ENCODE measurements at places on chromosomes 3 and 15.
A peak's percentile ranks its signal among the peaks of the same experiment; 100 is the strongest.

- no peak for DNase-seq
Measured at GRCh38 chr3:114451051-114451451, 157.2 kb downstream of the TIGIT start.

DNA sequence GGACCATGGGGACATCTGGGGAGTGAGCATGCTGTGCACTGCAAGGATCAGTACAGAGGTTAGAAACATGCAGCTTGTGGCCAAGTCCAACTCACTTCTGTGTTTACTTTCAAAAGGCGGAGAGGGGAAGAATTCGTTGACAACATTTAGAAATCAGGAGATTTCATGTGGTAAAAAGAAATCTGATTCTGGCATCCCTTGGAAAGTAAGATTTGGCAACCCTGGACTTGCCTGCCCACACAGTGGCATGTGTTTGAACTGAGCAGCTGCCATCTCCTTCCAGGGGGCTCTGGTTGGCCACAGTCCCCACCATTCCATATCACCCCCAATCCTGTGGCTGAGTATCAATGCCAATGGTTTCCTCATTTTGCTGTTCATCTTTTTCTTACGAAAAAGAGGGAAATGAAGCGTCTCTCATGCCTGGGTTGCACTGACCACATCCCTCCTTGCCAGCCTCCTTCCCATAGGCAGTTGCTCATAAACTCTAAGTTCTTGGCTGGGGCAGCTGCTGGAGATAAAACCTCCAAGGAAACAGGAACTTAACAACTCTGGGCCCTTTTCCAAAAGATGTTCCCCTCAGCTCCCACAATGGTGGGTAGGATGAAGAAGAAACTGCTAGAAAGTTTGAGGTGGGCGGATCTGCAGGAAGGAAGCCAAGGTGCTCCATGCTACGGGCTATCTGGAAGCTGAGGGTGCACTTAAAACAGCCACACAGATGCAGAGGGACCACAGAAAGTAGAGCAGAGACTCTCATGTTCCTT lies 29.2 kb downstream of the SLC6A11 start:
- no peak for DNase-seq

- peak; percentile 18 for DNase-seq
Measured at GRCh38 chr3:156723182-156723619, 48.8 kb downstream of the TIPARP start.

DNA sequence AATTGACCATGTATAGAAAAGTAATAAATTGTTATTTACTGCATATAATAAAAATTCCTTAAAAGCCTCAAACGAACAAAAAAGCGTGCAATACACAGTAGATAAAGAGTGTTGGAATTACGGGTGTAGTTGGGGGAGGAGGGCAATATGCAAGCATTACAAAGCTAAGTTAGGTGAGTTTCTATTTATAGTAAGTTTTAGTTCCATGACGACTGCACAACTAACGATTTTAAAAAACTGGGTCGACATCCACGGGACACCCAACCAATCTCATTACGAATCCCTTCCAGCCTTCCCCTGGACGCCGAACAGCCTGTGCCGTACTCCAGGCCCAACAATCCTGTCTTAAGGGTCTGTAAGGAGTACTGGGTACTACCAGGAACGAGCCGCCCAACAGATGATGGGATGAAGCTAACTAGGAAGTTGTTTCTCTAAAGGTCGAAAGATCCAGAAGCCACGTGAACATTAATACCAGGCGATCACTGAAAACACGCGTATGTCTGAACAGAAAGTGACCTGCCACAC lies 677 bp downstream of the POLQ start:
- DNase-seq = peak; percentile 15

- DNase-seq = no peak
Measured at GRCh38 chr3:77137559-77137958, 97.7 kb downstream of the ROBO2 start.

GRCh38 chr3:129493206-129493605 lies 35.2 kb upstream of the RHO start:
- no peak for DNase-seq

DNA sequence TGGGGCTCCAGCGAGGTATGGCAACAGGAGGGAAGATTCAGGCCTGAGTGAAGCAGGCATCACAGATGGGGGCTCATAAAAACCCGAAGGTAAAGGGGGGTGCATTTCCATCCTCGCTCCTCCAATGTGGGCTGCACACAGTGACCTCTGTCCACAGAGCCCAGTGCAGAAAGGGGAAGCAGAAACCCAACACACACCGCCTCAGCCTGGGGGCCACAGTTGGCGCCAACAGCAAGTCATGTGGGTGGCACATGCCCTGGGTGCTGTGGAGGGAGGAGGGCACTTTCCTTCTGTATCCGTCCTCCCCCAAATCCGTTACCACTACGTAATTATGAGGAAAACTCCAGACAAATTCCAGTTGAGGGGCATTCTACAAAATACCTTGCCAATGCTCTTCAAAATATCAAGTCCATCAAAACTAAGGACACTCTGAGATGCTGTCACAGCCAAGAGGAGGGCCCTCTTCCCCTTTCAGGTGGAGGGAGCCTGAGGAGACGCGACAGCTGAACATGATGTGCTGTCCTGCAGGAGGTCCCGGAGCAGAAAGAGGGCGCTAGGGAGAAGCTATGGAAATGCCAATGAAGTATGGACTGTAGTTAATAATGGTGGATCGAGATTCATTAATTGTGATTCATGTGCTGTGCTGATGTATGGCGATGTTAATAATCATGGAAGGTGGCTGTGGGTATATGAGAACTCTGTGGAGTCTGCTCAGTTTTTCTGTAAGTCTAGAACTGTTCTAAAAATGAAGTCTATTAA lies 16.4 kb downstream of the APBA2 start:
- no peak for DNase-seq

- peak; percentile 39 for DNase-seq
Measured at GRCh38 chr3:188531210-188531609, 377.3 kb downstream of the LPP start.

- DNase-seq = no peak
Measured at GRCh38 chr3:107085261-107085660, 292.0 kb upstream of the CCDC54 start.

- peak; percentile 11 for DNase-seq
Measured at GRCh38 chr3:61768284-61769037, 207.1 kb downstream of the PTPRG start.

- DNase-seq = peak; percentile 39
Measured at GRCh38 chr3:134477938-134478337, 7.8 kb downstream of the ANAPC13 start.

DNA sequence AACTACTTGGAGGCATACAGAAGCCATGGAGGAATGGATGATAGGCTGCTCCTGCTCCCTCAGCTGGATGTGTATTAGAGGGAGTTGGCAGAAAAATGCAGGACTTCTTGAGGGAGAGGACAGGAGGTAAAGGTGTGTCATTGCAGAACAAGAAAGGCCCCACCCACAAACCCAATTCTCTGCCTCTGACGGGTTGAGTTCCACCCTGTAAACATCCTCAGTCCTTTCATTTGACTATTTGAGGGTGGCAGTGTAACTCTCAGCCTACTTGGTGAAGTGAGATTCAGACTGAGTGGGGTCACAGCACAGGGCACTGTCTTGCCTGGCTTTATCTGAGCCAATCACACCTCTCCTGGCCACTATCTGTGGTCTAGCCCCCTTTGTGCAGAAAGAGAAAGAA lies at the start of gene TPRG1:
TSS of gene TPRG1 (plus strand) at position 265 of the 400 bp plus-strand sequence. CDS start 35,414 bp downstream, outside the sequence.
- no peak for DNase-seq

DNA sequence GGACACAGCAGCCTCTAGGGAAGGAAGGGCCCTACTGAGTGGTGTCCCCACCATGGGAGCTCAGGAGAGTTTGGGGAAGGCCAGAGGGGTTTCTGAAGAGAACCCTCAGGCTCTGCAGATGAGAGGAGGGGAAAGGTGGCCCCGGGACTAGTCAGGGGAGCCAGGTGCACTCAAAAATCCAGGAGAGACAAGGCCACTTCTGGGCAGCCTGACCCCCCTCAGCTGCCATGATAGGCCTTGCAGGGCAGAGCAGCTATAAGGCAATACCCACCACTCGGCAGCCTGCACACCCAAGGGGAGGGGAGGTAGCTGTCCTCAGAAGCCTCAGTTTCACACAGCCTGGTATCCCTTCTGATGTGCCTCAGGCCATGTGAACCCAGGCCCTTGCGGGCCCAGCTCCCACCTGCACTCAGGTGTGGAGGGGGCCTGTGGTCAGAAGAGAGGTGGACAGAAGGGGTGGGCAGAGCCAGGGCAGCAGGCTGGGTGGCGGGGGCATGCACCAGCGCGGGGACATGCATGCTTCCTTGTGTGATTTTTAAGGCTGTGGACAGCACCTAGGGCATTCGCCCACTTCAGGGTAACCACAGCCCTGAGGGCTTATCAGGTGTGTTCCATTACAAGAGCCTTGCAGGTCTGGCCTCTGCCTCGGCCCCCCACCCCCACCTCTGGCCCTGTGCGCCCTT lies 34.6 kb downstream of the SRPRB start:
- DNase-seq = no peak

- DNase-seq = no peak
Measured at GRCh38 chr3:127535901-127536829, 54.4 kb downstream of the TPRA1 start.

DNA sequence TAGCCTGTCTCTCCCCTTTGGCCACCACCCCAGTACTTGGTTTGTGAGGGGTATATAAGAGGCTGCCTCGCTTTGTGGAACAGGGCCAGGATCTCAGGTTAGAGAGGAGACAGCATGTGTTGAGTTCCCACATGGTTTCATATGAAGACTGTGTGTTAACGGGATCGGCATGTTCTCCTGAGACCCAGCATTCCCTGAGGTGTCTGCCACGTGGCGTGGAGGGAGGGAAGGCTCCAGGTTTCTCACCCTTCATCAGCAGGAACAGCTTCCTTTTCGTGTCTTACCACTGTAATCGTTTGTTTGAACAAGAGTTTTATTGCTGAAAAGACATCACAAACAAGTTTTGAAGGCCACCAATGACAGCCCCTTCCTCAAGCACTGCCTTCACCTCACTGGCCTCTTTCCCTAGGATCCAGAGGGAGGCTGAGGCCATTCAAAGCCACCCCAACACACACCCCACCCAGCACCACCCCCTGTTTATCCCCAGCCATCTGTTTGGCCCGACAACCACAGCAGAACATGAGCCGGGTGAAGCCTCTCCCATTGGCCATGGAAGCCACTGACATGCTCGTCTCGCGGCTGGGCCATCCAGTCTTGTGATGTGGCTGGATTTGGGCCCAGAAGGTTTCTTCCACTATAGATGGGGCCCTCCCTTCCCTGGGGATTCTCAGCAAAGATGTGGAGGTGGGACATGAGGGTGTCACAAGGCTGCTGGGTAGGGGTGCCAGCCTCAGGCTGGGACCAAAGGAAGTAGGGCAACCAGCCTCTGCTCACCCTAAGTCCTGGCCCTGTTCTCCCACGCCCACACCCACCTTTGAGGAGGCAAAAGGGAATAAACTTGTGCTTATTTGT lies 10.0 kb downstream of the BHLHE40 start:
- DNase-seq = no peak

DNA sequence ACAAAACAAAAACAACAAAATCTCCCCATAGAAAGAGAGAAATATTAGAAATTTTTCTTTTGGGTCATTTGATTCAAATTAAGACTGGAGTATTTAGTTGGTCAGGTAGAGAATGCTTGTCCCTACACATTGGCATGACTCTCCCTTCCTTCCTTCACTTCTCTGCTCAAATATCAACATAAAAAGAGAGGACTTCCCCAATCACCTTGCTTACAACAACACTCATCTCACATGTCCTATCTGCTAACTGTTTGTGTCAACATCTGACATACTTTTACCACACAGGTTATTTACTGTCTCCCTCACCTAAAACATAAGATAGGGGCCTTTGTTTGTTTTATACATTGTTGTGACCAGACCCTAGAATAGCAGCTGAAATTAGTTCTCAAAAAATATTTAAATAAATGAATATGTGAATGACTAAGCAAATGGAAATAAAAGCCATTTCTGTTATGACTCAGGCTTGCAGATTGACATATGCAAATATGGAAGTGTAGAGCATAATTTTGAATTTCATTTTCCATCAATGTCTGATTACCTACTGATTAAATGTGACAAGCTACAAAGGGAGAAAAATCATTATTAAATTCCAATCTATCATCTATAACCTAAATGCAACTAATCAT lies 304.8 kb downstream of the CTNNB1 start:
- DNase-seq = no peak

GRCh38 chr3:126968391-126969390 lies 14.2 kb upstream of the PLXNA1 start:
- no peak for DNase-seq

GRCh38 chr3:141128126-141128777 lies 77.1 kb downstream of the SPSB4 start:
- no peak for DNase-seq

DNA sequence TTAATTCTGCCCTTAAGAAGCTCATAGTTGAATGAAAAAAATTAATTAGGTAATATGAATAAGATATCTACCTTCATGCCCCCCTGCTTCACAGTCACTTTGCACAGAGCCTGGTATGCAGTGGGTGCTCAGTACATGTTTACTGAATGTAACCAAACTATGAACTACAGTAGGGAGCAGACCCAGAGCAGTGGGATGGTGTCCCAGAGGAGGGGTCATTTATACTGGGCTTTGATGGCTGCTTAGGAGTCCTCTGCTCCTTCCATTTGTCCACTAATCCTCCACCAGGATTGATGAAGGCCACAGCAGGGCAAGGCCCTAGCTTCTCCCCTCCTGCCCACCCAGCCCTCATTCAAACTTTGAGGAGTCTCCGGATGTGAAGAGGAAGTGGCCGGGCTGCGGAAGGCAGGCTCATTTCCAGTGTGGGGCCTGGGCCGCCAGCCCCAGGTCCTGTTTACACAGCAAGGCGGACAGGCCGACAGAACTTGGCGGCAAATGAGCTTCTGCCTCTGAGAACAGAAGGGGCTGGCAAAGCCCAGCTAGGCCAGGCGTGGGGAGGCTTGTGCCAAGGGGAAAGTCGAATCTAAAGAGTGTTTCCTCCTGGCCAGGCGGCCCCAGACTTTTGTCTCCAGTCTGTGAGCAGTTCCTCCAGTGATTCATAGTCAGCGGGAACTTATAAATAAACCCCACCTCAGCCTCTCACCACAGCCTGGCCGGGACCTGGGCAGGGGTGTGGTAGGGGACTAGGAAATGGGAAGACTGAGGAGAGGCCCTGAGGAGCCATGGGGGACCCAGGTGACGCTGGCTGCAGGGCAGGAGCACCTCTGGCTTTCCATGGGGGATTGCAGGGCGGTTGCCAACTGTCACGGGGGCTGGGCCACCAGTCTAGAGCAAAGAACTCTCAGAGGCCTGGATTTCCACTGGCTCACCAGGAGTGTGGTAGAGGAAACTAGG lies 51.6 kb upstream of the LCTL start:
- peak; percentile 62 for DNase-seq

- DNase-seq = peak; percentile 86
Measured at GRCh38 chr3:129195731-129196256, 12.1 kb upstream of the CNBP start.

DNA sequence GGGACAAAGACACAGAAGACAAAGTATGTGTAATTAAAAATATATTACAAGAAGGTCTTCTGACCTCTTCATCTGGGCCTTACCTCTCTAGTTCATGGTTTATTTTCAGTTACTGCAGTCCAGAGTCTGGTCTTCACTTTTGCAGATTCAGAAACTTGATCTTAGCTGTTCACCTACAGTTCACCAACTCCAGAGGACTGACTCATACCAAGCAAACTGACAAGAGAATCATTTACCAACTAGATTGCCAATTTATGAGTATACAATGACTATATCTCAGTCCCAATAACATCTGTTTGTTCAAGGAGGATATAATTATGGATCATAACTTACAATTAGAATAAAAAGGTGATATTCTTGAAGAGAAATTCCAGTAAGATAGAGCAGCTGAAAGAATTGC lies 9.0 kb downstream of the P2RY1 start:
- DNase-seq = no peak
